ENCODE measurements at places on chromosomes 5 and 9.

- no peak for DNase-seq
Observed at GRCh38 chr5:159880676-159881075, 35.6 kb upstream of the ADRA1B start.

DNA sequence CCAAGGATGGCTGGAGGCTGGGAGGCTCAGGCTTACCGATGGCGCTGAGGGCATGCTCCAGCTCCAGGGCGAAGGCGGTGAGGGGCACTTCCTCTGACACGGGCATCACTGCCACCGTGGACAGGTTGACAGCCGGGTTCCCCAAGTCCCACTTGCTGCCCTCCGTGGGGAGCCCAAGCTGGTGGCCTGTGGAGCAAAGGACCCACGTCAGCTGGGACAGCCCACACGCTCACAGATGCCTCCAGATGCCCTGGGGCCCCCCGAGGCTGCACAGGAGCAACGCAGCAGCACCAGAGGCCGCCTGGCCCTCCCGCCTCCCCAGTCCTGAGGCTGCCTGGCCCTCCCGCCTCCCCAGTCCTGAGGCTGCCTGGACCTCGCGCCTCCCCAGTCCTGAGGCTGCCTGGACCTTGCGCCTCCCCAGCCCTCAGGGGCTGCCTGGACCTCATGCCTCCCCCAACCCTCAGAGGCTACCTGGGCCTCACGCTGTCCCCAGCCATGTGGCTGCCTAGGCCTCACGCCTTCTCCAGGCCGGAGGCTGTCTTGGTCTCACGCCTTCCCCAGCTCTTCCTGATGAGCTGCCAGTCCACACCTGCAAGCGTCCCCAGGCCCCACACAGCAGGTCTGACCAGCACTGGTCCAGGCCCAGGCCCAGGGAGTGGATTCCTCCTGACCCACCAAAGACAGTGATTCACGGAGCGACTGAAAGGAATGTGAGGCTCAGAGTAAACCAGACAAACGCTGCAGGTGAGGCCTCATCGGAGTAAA is 25.6 kb upstream of the NSMF start:
- DNase-seq: no peak

GRCh38 chr9:96169901-96170300 is 132.1 kb downstream of the HSD17B3 start:
- no peak for DNase-seq

- DNase-seq: no peak
Observed at GRCh38 chr5:91190314-91190690, 192.8 kb downstream of the ARRDC3 start.

GRCh38 chr5:58077416-58077815 is 382.5 kb downstream of the PLK2 start:
- no peak for DNase-seq

DNA sequence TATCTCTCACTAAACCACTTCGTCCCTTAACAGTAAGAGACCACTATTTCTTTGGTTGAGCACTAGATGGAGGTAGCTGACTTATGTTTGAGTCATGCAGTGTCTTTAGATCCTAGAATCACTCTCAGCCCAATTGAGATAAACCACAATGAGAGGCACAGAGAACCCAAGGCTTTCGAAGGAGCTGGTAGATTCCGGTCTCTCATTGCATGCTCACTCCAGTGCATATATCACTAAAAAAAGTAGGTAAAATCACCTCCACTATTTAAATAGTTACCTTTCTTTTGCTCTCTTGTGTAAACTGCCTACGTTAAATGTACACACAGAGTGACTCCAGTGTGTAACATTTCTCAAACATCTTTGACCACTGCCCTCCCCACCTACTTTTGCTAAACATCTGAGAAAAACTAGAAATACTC is 27.6 kb downstream of the ACTL7A start:
- peak; percentile 6 for DNase-seq

- DNase-seq: no peak
Observed at GRCh38 chr9:127347831-127348776, 48.9 kb upstream of the SLC2A8 start.

GRCh38 chr9:126439402-126439765 is 112.8 kb downstream of the MVB12B start:
- no peak for DNase-seq

DNA sequence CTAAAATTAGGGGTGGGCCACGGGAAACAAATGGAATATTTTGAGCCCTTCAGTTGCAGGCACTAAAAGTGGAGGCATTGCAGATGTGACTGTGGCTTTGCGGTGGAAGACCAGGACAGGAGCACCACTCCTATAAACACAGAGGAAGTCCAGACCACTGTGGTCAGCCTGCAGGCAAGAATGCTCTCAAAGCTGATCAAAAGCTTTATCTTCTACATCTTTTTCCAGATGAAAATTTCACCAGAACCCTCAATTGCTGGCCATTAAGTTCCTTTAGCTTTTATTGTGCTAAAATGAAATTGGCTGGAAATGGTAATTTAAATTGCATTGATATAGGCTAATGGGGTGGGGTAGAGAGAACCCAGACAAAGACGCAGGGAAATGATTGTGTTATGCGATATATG is 208.8 kb downstream of the ERCC6L2 start:
- DNase-seq: no peak

GRCh38 chr9:6114424-6114823 is 99.0 kb upstream of the RANBP6 start:
- no peak for DNase-seq

- no peak for DNase-seq
Observed at GRCh38 chr9:132369421-132369820, 14.6 kb upstream of the SETX start.

- DNase-seq: no peak
Observed at GRCh38 chr5:90356176-90356575, 53.4 kb downstream of the CETN3 start.

- no peak for DNase-seq
Observed at GRCh38 chr5:14143841-14144585, 871 bp downstream of the TRIO start.

GRCh38 chr9:3035579-3036332 is 191.9 kb upstream of the PUM3 start:
- no peak for DNase-seq

DNA sequence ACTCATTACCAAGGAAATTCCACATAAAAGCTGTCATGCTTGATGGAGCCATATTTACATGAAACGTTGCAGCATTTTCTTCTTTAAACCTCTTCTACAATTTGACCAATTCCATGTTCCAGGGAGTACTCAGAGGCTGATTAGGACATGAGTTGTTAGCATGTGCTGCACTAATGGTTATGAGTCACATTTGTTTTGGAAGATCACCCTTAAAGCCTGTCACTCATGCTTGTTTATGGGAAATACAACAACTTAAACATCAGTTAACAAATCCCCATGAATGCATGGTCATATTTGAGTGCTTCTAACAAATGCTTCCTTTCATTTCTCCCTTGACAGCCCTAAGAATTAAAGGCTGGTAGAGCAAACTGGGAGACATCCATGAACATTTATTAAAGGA is 156.1 kb downstream of the GHR start:
- no peak for DNase-seq

GRCh38 chr5:169944922-169945680 is 35.2 kb downstream of the INSYN2B start:
- no peak for DNase-seq

DNA sequence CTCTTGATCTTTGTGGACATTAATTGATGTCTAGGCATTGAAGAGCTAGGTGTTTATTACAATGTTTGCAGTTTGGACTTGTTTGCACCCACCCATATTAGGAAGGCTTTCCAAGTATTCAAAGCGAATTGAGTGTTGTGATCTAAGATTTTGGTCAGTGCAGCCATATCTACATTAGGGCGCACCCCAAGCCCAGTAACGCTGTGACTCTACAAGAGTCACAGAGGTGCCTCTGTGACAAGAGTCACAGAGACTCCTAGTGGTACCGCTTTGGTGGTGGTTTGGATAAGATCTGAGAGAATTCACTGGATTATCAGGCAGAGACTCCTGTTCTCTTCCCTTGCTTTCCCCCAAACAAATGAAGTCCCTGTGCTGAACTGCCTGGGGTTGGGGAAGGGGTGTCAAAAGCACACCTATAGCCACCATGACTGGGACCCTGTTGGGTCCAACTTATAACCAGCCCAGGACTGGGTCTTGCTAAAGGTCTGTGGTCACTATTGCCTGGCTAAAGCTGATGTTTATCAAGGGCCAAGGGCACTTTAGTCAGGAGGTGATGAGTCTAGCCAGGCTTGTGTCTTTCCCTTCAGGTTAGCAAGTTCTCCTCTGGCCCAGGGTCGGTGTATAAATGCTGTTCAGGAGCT is 114.1 kb upstream of the RIOK2 start:
- DNase-seq: no peak

DNA sequence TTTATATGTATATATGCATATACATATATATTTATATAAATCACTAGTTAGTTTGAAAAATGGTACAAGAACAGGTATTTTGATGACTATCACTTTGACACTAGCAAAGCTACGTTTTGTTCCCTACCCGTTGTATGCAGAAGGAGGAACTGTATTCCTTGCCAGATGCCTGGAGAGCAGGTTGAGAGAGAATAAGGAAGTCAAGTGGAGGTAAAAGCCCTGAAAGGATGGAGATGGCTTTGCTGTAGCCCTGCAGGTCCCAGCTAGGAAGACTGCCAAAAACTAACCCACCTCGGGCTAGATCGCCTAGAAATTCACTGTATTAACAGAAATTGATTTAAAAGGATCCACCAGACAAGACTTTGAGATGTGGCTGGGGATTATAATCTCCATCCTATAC is 229.3 kb downstream of the RFX3 start:
- DNase-seq: no peak

- no peak for DNase-seq
Observed at GRCh38 chr5:160458806-160459800, 37.4 kb downstream of the PTTG1 start.

DNA sequence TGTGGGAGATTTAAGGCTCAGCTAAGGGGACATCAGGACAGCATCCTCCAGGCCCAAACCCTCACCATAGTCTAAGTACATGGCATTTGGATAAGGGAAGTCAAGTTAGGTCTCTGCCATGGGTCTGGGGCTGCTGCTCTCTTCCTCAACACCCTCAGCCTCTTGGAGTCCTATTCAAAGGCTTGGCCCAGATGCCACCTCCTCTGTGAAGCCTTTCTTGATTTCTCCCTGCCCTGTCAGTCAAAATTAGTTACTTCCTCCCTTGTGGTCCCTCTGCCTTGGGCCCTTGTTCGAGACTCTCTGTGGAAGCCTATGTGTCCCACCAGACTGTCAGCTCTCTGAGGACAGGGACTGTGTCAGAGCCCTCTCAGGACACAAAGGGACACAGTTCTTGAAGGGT is 17.7 kb upstream of the DAB2IP start:
- DNase-seq: no peak

DNA sequence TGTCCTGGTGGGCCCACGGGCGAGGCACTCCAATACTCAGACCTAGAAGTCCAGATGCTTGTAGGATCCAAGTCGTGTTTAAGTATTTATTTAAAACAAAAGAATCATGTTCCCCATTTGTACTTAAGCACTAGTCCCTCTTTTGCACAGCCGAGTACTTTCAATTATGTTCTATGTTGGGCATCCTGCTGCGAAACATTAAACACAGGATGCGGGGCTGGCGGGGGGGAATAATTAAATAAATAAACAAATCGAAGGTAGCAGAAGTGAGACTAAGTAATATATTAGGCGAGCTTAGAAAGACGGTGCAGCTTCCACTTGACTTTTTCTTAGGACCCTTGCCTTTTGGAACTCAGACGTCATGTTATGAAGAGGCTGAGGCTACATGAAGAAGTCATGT is 1129.2 kb upstream of the ACO1 start:
- DNase-seq: no peak

GRCh38 chr9:17063535-17064135 is 71.2 kb upstream of the CNTLN start:
- no peak for DNase-seq

GRCh38 chr5:155943516-155944407 is 383.2 kb upstream of the SGCD start:
- DNase-seq: peak; percentile 3

- no peak for DNase-seq
Observed at GRCh38 chr5:43674536-43674935, 71.6 kb downstream of the NNT start.

DNA sequence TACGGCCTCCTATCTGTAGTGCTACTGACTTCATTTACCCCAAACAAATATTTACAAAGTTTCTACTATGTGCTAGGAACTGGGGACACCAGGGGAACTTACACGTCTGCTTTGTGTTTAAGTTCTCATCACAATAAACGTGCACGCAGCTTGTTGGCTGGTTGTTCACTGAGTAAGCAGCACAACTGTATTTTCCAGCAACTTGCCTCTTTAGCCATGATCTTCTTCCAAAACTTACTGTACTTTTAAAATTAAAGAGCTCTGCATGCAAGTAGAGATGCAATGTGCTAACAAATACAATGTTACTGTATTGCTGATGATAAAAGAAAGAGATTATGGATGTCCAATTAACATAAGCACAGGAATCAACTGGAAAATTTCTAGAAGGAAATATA is 62.8 kb downstream of the RAPGEF1 start:
- DNase-seq: no peak

GRCh38 chr9:128470560-128470959 is 14.8 kb downstream of the ODF2 start:
- DNase-seq: no peak

- no peak for DNase-seq
Observed at GRCh38 chr9:79574781-79575180, 3.0 kb downstream of the TLE4 start.

- no peak for DNase-seq
Observed at GRCh38 chr5:176866707-176867310, 32.3 kb downstream of the HK3 start.

DNA sequence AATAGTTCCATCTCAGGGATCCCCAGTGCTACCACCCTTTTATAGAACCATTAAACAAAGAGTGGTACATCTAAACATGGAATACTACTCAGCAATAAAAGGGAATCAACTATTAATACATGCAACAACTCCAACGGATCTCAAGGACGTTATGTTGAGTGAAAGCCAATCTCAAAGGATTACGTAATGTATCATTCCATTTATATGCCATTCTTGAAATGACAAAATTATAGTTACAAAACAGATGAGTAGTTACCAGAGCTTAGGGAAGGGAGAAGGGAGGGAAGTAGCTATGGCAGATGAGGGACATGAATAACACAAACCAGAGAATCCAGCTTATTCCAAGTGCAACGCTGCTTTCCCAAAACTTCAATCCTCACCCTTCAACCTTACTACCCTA is 69.5 kb downstream of the ACTL7B start:
- no peak for DNase-seq

DNA sequence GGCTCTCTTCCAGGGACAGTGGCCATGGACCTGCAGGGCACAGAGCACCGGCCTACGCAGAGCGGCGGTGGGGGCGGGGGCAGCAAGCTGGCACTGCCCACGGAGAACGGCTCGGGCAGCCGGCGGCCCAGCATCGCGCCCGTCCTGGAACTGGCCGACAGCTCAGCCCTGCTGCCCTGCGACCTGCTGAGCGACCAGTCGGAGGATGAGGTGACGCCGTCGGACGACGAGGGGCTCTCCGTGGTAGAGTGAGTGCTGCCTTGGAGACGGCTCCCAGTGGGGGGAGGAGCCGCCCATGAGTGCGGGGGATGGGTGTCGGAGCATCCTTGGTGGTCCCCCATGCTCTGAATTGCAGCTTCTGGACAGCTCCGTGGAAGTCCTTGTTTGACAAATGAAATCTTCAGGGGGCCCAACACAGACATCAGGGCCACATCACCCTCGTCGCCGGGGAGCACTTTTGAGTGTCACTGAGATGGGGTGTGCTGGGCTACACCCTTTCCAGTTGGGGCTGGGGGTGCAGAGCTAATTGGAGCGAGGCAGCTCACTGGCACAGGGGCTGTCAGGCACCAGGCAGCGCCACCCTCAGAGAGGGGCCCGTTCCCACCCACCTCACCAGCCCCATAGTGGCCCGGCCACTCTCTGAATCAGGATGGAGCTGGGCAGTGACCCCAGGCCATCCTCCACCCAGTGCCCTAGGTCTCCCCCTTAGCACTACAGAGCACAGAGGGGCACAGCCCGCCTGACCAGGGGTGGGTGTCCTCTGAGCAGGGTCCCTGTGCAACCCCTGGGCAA is 70.9 kb downstream of the KCNT1 start:
- DNase-seq: no peak

Data from CD4-positive, alpha-beta T cell treated with Interleukin-6 at 100 ng/mL for 8 hours (primary cell).